ENCODE measurements at places on chromosomes 7 and 10. TPM values are rescaled to one million over a fixed set of nuclear protein-coding genes. Genes with fewer than 3 reads are reported as not detected.
A peak's percentile ranks its signal among the peaks of the same experiment; 100 is the strongest.

Gene CUZD1
- 19.4 TPM for total RNA-seq

Gene SP8
- 3.5 TPM for total RNA-seq

Gene KLF14
- total RNA-seq = not detected

Gene FAM237B
- not detected for total RNA-seq

- DNase-seq = no peak
Observed at GRCh38 chr10:116771959-116772585, 29.7 kb upstream of the HSPA12A start.

- no peak for DNase-seq
Observed at GRCh38 chr7:156554488-156554887, 86.1 kb upstream of the RNF32 start.

DNA sequence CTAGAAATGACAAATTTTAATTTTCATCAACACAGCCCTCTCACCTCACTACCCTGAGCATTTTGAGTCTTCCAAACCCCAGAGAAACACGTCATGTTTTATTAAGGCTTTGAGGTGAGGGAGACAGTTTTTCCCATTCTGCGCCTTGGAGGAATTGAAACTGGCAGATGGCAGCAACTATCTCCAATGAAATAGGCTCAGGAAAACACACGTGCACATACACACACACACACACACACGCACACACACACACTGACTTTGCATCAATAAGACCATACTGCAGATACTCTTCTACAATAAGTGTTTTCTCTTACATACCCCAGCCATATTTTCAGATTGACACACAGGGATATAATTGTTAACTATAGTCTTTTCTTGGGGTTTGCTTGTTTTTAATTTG, 3.2 kb upstream of the SFTPA2 start:
- DNase-seq = no peak

DNA sequence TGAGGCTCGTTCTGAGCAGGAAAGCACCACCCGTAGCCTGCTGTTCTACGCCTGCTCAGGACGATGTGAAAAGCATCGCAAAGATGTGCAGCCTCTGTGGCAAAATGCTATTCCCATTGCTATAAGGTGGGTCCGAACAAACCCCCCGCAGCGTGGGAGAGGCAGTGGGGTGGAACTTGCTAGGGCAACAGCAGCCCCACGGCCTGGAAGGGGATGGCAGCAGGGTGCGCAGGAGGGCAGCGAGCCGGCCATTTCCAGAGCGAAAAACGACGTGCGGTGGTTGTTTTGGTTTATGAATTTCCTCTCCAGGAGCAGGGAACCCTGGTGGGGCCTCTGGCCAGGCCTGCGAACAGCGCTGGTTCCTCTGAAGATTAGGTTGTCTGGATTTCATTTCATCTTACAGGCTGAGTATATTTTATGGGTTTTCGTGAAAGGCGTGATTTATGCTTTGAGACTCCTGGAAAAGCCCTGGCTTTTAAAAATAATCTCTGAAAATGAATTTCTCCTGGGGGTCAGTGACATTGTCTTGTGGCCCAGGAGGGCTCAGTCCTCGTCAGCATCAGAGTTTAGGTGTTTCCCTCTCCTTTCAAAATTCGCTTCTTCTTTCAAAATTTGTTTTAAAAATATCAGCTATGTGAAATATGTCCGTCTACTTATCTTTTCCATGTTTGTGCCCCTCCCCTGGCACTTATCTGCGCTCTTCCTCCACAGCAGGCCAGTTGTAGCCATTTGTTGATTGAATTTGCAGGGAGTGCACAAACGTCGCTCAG, 42.3 kb upstream of the UBE3C start:
- DNase-seq = no peak

DNA sequence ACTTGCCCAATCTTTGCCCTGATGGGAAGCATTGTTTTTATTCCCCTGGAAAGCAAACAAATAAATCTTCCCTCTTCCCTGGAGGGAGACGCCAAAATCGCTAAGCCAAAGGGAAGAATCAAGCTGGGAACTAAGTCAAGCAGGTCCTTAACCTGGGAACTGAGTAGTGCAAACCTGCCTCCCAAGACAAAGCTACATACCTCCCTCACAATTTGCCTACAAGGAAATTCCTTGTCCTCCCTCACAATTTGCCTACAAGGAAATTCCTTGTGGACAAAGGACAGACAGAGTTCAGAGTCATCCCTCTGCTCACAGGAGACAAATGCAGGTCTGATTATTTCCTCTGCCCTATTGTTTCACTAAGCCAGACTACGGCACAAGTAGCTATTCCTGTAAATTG, 50.5 kb downstream of the SPOCK2 start:
- DNase-seq = no peak

GRCh38 chr10:30784897-30785605, 155.5 kb upstream of the LYZL2 start:
- DNase-seq = peak; percentile 96

- no peak for DNase-seq
Observed at GRCh38 chr10:112182784-112183328, 709 bp downstream of the GPAM start.

GRCh38 chr10:74755273-74755672, 71.1 kb upstream of the KAT6B start:
- DNase-seq = peak; percentile 8
